ENCODE measurements at places on chromosomes 1 and 21.

DNA sequence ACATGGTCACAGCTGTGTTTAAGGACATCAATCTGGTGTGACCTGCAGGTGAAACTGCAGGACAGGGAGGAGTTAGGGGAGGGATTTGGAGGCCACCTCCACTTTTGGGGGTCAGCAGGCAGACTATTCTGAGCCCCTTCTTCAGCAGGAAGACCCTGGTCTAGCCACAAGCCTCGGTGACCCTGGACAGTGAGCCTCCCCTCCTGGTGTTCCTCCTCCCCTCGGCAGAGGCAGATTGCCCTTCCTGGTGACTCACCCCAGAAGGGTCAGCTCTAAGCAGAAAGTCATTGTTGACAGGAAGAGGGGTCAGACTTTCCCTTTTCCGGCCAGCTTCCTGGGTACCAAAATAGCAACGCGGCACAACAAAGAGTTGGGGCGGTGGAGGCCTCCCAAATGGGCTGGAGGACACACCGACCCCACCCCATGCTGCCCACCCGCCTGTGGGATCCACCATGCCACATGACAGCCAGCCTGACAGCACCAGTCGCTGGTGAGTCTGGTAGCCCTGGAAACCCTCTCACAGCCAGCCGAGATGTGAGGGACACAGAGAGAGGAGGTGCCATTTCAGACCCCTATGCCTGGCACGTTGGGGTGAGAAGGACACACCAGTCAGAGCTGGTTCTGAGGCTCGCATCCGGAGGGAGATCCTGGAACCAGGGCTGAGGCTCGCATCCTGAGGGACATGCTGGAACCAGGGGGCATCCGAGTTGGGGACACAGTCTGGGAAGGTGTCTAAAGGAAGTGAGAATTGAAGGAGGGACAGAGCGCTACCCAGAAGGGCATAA, 14.7 kb upstream of the CSF1 start:
- peak; percentile 60 for DNase-seq

DNA sequence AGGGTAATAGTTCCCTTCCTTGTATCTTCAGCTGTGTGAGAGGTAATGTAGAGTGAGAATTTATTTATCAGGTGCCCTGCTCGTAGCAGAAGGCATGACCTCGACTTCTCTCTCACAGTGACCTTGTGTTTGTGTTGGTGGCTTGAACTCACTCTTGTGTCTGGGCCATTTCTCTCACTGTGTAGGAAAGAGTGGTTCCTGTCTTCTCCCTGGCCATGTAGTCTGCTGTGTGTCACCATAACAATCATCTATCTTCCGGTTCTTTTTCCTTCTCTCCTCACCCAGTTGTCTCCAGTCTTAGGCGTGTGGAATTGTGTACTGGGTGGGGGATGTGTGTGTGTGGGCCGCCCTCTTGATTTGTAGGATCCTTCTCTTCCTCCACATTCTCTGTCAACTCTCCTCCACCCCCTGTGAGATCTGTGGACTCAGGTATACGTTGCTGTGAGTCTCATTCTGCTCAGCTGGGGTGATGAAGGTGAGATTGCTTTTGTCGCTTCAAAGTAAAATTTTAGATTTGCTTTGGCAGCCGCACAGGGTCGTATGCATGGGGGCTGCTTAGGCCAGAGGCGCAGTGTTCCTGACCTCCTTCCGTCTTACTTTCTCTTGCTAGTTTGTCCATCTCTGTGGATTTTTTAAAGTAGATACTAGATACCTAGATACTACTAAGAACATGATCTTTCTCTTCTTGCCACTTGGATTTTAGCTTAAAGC, 31.6 kb downstream of the MAPKAPK2 start:
- DNase-seq = no peak

DNA sequence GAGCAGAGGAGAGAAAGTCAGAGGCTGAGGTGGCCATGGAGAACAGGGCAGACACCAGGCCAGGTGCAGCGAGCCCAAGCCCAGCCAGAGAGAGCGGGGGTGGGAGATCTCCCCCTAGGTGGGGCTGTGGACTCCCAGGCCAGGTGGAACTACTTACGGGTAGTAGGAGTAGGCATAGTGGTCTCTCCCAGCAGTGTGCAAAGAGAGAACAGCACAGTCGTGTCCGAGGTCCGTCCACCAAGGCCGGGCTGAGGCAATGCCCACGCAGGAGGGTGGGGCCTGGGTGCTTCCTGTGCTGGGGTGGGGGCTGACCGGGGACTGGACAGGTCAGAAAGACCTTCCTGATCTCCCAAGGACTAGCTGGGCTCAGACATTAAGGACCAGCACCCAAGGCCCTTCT, 263.7 kb downstream of the PTPRU start:
- DNase-seq = no peak

DNA sequence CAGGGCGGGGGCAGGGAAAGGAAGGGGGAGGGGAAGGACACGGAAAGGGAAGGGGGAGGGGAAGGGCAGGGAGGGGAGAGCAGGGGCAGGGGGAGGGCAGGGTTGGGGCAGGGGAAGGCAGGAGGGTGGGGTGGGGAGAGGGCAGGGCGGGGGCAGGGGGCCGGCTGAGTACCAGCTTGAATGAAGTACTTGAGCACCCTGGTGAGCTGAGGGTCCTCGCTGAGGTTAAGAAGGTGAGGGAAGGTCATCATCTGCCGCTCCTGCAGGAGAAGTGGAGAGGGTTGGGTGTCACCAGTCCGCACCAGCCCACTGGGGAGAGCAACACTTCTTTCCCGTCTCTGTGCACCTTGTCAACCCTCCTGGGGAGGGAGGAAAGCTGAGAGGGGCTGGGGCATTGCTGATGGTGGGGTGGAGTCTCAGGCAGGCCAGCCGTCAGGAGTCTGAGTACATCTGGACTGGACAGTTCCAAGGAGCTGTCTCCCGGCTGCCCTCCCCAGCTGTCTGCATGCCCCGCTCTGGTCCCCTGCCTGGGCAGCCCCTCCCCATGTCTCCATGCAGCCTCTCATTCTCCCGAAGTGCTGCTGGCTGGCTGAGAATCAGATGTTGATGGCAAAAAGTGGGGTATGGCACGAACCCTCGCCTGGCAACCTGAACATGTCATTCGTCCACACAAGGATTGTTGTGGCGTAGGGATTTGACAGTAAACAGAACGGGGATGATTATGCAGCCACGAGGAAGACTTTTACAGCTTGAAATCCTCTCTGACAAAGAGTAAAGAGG, 70.0 kb downstream of the SCCPDH start:
- DNase-seq = no peak

- DNase-seq = peak; percentile 46
Observed at GRCh38 chr21:45470773-45471524, 66.0 kb downstream of the COL18A1 start.

GRCh38 chr1:151324390-151324930, 2.8 kb downstream of the PI4KB start:
- no peak for DNase-seq

DNA sequence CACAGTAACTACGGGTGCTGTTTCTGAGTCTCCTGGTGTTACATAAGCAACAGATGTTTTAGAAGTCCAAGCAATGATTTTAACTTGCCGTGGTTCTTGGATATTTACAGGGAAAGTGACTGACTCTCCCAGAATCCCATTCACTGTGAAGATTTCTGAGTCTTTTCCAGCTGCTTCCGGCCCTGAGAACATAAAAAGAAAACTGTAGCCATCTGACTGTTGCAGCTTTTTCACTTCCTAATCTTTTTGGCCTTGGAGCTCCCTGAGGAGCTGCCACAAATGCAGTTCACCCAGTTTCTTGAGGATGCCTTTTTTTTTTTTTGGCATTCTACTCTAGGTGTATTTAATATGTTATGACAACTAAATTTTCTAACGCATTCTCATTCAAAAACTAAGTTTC, 13.7 kb downstream of the CD84 start:
- no peak for DNase-seq

DNA sequence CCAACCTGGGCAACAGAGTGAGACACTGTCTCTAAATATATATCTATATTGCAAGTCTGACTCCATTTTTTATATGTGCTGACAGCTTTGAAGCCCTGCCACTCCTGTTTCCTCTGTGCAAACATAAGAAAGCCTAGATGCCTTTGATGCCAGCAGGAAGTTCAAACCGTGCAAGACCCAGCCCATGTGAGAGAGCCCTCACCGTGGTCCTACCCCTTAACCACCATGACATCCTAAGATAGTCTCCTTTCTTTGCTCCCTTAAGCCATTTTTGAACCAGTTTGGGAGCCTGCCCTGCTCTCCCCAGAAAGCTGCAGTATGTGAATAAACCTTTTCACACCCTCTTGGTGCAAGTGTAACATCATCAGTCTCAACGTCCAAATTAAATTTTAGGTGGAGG, 3.7 kb upstream of the DIPK1A start:
- DNase-seq = peak; percentile 44

- no peak for DNase-seq
Observed at GRCh38 chr1:70896224-70896623, 151.4 kb downstream of the PTGER3 start.

GRCh38 chr1:158124034-158124433, 56.7 kb upstream of the CD1D start:
- DNase-seq = no peak

DNA sequence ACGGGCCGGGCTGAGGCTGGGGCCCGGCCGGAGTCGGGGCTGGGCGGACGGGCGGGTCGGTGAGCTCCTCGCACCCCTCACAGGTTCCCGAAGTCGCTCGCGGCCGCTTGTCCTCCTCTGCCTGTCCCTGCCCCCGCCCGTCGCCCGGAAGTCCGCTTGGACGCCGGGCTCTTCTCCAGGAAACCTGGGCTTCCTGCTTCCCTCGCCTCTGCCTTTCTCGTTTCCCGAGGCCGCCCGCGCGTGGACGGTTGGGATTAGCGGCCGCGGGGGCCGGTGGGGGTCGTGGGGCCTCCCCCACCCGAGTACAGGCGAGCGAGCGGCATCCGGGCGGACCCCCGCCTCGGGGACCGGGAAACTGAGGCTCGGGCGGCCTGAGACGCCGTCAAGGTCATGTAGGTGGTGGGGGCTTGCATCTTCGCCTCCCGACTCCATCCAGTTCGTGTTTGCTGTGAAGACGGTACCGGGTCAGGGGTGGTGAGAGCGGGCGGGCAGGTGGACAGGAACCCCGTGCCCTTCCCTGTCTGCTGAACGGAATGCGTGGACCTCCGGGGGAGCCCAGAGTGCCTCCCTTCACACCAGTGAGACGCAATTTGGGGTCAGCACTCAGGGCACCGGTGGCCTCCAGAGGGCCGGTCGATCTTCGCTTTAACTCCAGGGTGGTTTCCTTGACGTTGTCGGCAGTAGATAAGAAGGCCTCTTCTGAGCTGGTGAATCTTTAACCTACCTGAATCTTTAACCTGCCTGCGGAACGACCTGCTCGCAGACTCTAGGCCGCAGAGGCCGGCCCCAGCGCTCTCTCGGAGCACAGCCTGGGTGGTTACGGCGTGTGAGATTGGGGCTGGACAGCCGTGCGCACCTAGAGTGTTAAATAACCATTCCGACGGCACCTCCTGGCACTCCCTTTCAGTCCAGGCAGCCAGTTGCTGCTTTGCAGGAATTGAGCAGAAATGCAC, 686 bp downstream of the ARF1 start:
- DNase-seq = peak; percentile 56

DNA sequence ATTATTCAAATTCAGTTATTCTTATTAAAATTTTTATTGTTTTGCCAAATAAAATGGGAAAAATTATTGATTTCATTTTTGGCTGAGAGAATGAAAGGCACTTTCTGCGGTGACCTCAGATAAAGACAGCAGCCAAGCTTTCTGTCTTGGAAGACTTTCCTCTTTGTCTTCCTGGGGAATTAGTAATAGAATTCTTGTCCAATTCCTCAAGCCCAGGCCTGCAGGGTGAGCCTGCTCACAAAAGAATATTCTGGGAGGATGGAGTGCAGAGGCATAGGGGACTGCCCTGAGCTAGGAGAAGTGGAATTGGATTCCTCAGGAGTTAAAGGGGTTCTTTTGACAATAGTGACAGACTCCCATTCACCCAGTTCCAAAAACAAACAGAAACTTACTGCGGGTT, 614.5 kb upstream of the ADGRL2 start:
- no peak for DNase-seq

GRCh38 chr1:2807678-2808385, 6.3 kb upstream of the TTC34 start:
- no peak for DNase-seq

Data from activated CD4-positive, alpha-beta memory T cell treated with anti-CD3 and anti-CD28 coated beads for 36 hours (primary cell).